ENCODE measurements at places on chromosomes 6 and 20. TPM values are rescaled to one million over a fixed set of nuclear protein-coding genes. Genes with fewer than 3 reads are reported as not detected.

- no peak for DNase-seq
These were observed 15.1 kb upstream of the PLEKHG1 start for GRCh38 chr6:150584596-150584995.

DNA sequence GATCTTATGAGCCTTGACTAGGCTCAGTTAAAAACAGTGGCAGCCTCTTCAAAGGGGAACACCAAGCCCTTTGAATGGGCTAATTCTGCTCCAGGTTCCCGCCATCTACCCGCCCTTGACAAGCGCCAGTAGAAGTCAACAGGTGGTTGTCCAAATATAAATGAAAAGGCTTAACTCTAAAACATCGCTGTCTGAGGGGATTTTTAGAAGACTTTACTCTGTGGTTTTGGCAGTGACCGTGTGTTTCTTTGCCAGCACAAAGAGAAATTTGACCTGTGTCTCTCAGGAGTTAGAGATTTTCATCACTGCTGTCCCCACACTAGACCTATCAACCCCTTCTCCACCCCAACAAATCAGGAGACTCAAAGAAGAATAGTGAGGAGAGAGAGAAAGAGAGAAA lies 19.8 kb upstream of the SIM1 start:
- DNase-seq: no peak

DNA sequence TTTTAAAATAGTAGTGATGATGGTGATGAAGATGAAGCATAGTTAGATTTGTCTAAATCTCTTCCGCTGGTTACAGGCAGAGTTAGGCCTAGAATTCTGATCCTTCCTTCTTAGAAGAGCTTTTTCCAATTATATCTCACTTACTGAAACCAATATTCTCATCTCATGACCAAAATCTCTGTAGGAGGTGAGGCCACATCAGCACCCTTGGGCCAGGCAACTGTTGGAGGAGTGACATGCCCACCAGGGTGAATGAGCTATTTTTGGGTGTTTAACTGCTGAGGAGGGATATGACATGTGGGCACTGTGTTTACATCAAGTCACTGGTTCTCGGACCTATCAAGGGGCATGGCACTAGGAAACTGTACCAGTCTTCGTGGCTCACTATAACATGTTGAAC lies 102.2 kb upstream of the SLC24A3 start:
- no peak for DNase-seq

DNA sequence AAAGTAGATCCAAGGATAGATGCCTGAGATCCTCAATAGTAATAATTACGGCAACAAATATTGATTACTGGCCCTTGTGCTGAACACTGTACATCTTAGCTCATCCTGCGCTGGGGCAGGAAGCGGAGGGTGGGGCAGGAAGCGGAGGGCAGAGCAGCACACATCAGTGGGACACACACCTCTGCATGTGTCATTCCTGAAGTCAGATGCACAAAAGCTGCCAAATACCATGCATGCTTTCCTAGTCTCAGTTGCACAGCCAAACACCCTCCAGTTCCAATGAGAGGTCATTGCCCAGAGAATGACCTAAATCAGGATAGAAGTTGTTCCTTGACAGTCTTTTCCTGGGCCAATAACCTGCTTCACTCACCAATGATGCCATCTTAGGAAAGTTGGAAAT lies 74.4 kb upstream of the FOXC1 start:
- no peak for DNase-seq

DNA sequence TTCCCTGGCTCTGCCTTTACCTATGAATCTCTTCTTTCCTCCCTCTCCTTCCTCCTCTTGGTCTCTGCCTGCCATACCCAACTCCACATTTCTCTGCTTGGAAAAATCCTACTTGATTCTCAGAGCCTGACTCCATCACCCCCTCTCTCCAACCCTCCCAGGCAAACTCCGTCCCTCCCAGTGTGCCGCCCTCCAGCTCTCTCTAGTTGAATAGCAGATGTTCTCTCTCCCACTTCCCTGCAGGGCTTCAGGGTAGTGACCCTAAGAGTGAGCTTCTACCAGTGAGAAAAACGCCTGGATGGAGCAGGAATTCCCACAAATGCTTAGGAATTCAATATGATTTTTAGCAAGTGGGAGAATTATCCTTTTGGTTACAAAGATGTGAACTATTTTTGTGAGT lies 141.6 kb downstream of the MTHFD1L start:
- DNase-seq: no peak

DNA sequence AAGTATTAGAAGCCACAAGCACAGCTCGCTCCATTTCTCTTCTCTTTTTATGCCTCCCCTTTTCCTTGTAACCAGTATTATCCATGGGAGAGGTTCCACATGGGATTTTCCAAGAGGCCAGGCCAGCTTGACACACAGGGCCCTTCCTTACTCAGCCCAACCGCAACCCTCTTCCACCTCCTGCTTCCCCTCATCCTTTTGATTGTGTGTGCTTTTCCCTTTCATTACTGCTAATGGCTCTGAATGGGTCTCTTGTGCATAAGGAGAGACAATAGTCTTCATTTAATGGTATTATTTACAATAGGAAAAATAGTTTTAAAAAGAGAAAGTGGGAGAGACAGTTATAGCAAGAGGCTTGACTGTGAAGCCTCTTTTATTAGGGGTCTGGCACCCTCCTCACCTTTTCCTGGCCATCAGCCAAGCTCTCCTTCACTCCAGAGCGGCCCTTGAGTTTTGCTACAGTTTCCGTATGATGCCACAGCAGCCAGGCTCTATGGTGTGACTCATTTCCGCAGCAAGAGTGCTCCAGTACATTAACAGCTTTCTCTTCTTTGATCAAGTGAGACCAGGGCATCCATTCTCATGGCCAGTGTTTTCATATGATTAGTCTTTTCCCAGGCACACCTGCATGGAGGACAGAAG lies 579.5 kb downstream of the TFAP2B start:
- no peak for DNase-seq

DNA sequence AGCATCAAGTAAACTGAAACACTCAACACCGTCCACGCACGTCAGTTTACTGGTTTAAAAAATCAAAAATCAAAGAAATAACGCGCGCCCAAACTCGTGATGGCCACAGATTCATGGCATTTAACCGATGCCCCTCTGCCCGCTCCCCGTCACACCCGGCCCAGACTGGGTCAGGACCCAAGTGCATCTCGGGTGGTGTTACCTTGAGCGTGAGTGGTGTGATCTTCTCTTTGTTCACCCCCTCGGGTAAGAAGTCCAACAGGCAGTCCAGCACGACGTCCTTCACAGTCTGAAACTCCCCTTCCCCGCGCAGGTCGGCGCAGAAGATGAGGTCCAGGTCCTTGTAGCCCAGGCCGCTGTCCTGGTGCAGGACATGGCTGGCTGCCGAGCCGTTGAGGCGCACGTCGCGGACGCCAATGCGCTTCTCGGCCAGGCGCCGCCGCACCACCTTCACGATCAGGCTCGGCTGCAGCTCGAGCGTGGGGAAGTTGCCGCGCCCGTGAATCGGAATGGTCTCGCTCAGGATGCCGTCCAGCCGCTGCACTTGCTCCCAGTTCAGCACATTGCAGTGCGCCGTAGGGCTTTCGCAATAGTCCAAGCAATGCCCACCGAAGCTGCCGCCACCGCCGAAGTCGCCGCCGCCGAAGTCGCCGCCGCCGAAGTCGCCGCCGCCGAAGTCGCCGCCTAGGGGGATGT lies 945 bp downstream of the TENT5A start:
- peak; percentile 12 for DNase-seq

DNA sequence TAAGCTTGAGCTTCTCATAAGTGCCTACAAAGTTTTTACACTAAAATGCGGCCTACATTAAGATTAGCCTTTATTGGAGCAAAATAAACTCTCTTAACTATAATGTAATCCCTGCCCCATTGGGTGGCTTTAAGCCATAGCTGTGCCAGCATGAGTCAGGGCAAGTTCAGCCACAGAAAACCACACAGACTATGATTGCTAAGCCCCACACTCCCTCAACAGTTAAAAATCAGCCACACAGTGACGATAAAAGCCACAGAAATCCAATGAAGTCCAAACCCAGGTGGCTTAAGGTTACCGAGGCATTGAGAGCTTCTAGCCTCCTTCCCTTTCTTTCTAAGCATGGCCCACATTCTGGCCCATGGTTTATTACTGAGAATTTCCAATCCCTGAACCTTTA lies 61.6 kb downstream of the GRM1 start:
- no peak for DNase-seq

BANF2 gene
- total RNA-seq: not detected

CAGE1 gene
- total RNA-seq: 0.60 TPM

MICB gene
- total RNA-seq: 16.5 TPM

EPB41L1 gene
- 0.40 TPM for total RNA-seq

PRL gene
- not detected for total RNA-seq

BPHL gene
- 7.7 TPM for total RNA-seq

Measured in T-helper 17 cell (primary cell).